ENCODE measurements at places on chromosomes 2 and 18.

GRCh38 chr18:58049000-58049688 is 5.1 kb downstream of the NEDD4L start:
- DNase-seq, result peak; percentile 45

GRCh38 chr2:11514081-11514730 is 19.6 kb upstream of the GREB1 start:
- no peak for DNase-seq

- DNase-seq, result no peak
Measured at GRCh38 chr2:193482557-193482956, 1287.8 kb upstream of the TMEFF2 start.

DNA sequence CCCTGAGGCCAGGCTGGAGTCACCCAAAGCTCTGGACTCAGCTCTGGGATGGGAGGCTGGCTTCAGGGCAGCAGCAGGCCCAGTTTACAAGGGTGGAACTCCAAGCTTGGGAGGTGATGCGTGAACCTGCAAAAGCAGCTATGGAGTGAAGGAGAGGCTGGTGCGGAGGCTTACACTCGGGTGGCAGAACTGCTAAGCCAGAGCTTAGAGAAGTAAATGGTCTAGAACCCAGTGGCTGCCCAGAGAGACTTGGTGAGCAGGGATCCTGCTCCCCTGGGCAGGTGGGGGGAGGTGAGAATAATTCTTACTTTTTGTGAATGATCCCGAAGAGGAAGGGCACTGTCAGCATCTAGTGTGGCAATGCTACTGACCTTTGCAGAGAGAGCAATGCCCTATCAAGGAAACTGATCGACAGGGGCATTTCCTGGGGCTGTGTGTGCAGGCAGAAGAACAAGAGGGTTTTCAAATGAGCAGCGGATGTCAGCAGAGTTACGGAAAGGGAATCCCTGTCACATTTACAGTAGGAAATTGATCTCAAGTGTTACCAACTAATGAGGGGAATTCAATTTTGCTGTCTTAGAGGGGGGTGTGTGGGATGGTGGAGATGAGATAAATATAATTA is 80.4 kb downstream of the TGFA start:
- DNase-seq, result no peak

GRCh38 chr2:486371-486770 is 190.8 kb downstream of the TMEM18 start:
- DNase-seq, result no peak

DNA sequence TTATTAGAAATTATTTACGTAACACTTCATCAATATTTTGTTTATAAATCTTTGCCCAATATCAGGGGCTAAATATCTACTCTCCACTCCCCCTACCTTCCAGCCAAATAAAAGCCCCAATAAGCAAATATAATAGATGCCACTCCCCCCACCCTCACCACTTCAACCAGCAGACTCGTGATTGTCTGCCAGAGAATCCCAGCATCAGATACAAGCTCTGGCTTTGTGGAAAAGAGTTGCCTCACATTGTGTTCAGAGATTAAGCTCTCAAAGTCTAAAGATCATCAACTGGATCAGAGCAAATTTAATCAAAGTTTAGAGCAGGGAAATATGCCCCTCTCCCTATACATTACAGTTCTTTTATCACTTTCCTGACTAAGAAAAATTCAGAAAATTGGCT is 39.5 kb downstream of the AOX1 start:
- no peak for DNase-seq

DNA sequence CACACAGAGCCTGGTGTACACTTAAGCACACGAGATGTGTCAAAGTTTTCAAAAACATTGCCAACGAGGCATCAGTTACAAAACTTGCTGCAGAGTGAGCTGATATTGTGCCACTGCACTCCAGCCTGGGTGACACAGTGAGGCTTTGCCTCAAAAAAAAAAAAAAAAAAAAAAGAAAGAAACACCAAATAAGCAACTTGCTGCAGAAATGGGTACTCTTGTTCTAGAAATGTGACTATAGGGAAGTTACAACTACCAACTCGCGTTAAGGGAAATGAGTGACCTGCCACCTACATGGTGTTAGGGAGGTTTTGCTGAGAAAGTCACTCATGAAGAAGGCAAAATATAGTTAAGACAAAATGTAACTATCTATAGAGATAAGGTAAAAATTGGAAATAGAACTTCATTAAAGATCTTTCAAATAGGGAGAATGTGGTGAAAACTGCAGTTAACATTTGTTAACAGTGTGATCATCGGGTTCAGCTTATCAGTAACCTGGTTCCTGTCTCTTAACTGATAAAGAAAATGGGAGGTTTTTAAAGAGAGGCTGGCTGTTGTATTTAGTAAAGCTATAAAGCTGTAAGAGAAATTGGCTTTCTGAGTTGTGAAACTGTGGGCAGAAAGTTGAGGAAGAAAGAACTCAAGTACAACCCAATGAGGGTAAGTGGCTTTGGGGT is at the start of gene IL1RL1:
IL1RL1 (plus strand) TSS at position 600 of the 677 bp plus-strand sequence. CDS start 26,702 bp downstream, outside the sequence.
- no peak for DNase-seq

GRCh38 chr18:40414155-40414754 is 1540.8 kb upstream of the PIK3C3 start:
- DNase-seq, result peak; percentile 58

DNA sequence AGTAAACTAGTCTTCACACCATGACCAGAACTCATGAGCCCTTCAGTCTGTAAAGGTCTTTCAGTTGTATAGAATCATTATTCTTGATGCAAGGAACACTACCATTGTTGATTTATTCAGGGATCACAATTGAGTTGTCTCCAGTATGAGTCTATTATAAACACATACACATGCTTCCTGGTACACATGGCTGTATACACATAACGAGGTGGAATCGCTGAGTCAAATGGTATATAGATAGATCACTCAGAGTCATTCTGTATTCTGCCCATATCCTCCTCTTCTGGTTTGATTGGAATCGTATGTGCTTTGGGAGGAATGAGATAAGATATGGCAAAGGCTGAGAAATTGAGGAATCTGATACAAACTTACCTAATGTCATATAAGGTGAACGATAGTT is 216.0 kb downstream of the UBE2E3 start:
- no peak for DNase-seq

DNA sequence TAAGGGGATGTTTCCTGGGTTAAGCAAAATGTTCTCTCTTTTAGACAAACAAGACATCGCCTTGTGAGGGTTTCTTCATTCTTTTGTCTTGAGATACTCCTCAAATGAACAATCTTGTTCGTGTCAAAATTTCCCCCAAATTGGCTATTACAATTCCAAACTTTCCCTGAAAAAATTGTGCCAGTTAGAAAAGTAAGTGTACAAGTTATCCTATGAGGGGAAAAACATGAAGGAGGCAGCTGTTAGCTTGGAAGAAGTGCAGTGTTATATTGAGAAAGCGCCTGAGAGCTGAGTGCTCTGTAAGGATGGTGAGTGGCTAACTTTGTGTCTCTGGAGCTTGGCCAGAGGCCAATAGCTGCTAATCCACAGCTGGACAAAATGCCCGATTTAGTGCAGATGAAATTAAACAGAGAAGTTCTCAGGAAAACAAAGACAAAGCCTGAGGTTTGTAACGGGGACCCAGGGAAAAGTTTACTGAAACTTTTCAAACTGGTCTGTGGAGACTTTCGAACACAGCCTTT is 14.1 kb upstream of the PLEKHH2 start:
- peak; percentile 16 for DNase-seq

- peak; percentile 60 for DNase-seq
Measured at GRCh38 chr2:133561045-133561852, 7.0 kb downstream of the NCKAP5 start.

DNA sequence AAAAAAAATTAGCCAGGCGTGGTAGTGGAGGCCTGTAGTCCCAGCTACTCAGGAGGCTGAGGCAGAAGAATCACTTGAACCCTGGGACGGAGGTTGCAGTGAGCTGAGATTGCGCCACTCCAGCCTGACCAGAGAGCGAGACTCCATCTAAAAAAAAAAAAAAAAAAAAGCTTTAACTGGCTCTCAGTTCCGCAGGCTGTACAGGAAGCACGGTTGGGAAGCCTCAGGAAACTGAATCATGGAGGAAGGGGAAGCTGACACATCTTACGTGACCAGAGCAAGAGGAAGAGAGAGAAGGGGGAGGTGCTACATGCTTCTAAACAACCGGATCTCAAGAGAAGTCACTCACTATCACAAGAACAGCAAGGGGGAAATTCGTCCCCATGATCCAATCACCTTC is 505.6 kb upstream of the SLC8A1 start:
- DNase-seq, result no peak

DNA sequence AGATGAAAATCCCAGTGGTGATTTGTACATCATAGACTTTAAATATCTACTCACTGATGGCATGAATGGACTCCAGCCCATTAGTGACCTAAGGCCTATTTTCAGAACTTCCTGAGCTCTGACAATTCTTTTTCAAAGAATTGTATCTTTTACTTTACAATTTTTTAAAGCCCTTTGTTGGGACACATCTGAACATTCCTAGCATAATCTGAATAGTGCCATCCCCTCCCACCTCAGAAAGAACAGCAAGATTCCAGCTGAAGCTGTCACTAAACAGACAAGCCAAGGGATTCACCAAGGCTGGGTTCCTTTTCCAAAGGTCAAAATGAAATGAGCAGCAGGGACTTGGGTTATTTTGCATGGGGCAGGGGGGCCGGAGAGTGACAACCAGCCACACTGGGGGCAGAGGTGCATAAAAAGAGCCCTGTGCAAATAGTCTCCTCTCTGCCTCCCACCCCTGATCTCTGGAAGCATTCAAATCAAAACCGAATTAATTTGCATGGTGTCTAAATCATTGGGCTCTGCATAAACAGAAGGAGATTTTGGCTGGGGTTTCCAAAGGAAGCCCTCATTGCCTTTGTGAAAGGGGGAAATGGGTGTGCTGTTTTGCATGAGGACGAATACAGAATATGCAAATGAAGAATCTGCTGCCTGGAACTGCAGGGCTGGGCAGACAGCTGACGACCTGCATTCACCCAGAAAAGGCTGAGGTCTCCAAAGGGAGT is 17.2 kb downstream of the EPHA4 start:
- DNase-seq, result no peak

GRCh38 chr18:57819671-57820460 is 16.8 kb upstream of the ATP8B1 start:
- peak; percentile 58 for DNase-seq

GRCh38 chr18:79687806-79688205 is 8.2 kb downstream of the CTDP1 start:
- DNase-seq, result no peak

DNA sequence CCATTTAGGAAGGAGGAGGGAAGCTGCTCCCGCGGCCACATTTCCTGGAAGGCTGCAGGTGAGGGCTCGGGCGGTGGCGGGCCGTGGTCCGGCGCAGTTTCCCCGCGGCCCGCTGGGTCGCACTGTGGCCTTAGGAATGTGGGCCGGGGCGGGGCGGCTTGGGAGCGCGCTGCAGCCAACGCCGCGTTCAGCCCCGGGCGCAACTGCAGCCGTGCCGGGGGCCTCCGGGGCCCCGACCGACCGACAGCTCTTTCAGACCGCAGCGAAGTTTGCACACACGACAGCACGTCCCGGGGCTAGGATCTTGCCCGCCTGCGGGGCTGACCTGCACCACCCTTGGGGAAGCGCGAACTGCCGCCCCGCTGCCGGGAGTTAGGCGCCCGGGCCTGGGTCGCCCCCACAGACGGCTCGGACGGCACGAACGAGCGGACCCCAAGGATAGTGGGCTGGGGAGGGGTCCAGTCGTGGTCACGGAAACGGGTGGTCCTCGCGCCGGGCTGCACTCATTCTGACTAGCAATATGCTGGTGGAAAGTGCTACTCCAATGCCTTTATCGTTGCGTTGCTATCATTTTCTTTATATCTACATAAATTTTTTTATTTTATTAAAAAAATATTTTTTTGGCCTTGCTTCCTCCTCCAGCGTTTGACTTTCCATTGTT is 69.9 kb upstream of the DLX2 start:
- DNase-seq, result peak; percentile 56

DNA sequence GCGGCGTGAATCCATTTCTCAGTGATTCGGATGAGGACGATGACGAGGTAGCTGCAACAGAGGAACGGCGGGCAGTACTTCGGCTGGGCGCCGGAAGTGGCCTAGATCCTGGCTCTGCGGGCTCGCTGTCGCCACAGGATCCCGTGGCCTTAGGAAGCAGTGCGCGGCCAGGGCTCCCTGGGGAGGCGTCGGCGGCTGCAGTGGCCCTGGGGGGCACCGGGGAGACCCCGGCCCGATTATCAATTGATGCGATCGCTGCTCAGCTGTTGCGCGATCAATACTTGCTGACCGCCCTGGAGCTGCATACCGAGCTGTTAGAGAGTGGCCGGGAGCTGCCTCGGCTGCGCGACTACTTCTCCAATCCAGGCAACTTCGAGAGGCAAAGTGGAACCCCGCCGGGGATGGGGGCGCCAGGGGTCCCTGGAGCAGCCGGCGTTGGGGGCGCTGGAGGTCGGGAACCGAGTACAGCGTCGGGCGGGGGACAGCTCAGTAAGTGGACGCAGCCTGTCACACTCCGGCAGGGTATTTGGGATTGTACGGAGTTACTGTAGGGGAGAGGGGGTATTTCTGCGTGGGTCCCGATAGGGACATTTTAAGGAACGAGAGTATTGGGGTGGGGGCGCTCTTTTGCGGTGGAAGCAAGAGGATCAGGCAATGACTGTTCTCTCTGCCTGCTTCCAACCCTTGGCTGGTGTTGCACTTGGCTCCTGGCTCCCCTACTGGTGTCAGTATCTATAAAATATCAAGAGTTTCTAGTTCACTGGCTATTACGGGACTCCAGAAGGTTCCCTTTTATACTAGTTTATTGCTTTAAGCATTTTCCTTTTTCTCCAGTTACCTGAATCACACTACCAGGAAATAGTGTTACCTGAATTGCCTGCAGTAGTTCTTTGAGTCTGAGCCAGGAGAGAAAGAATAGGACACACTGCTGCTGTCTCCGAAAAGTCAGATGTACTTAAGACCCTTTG is 772 bp downstream of the RELCH start:
- DNase-seq, result peak; percentile 20

DNA sequence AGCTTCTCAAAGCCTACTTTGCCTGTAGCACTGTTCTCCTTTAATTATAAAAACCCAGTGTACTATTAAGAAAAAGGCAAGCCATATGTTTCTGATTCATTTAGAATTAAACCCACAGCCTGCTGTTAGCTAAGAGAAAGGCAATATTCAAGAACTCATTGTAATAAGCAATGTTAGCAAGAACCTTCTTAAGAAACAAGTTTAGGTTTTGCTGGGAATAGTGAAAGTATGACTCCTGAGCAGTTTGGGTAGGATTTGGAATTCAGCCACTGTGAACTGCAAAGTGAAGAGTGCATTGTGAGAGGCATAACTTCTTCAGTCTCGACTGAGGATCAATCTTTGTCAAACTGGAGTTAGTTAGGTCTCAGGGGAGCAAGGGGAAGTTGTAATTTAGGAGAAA is 206.5 kb upstream of the NT5C1B start:
- DNase-seq, result no peak

DNA sequence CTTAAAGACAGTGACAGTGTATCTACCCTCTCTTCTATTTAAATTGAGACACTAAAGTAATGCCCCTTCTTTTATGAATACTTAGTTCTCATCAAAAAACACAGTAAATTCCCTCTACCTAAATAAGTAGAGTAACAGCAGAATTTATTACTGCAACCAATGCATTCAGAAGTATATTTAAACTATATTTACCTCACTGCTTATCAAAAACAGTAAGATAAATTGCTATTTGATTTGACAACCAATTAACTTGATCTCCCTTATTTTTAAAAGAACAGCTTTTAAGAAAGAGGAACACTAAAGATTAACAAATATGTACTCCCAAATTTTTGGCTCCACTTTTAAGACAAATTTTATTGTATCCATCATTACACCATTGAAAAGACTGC is 4.8 kb downstream of the SATB2 start:
- DNase-seq, result no peak
